NB4 (cell line): ENCODE measurements at places on chromosomes 6 and 20.

DNA sequence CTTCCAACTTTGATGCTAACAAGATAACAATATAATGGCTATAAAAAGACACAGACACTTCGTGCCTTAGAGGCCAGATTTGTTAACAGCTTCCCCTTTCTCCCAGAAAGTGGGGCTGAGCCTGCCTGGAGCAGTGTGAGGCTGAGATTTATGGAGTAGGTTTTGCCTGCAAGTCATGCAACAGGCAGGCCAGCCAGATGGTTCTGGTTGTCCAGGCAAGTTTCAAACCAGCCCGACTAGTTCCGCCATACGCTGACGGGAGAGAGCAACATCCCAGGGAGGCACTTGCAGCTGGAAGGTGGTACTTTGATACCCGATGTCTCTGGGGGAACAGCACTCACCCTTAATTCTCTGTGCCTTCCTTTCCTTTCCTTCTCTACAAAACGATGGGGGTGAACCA is 81.3 kb upstream of the NAA20 start:
- no peak for DNase-seq

GRCh38 chr6:5087389-5087788 is 2.2 kb downstream of the PPP1R3G start:
- peak; percentile 35 for DNase-seq

DNA sequence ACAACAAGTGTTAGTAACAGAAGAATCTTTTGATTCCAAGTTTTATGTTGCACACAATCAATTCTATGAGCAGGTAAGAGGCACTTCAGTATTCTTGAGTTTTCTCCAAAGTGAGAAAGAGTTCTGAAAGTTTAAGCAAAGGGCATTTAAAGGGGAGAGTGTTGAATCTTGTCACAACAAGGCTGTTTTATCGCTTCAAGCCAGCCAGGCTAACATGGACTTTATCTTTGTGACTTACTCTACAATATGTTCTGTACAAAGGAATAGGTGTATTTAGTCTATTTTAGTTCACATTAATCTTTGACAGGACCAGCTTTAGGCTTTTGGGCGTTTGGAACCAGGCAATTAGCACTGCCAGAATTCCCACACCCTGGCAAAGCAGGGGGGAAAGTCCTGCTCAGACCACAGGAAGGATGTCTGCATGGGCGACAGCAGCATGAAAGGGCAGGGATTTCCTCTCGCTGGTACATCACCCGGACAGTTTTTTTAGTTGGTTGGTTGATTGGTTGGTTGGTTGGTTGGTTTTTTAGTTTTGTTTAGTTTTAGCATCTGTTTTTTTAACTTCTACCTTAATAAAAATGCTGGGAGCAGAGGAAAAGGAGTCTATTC is 395.4 kb upstream of the SOX4 start:
- no peak for DNase-seq

DNA sequence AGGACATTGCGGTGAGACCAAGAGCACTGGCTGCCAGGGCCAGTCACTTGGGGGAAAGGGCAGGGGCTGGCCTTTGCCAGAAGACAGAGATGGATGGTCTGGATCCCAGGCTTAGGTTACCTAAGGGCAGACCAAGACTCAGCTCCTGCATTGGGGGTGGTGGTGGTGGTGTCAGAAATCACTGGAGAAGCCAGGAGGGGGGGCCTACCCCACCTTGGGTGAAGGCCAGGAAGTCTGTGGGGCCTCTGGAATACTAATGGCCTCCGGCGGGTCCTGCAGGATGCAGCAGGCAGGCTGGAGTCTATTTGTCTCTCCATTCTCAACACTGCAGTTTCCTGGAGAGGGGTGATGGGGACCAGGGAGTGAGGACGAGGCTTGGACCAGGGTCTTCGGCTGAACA is 32.8 kb downstream of the CD40 start:
- DNase-seq, result no peak

- DNase-seq, result no peak
These were observed 166.1 kb upstream of the OLIG3 start for GRCh38 chr6:137660296-137660731.

DNA sequence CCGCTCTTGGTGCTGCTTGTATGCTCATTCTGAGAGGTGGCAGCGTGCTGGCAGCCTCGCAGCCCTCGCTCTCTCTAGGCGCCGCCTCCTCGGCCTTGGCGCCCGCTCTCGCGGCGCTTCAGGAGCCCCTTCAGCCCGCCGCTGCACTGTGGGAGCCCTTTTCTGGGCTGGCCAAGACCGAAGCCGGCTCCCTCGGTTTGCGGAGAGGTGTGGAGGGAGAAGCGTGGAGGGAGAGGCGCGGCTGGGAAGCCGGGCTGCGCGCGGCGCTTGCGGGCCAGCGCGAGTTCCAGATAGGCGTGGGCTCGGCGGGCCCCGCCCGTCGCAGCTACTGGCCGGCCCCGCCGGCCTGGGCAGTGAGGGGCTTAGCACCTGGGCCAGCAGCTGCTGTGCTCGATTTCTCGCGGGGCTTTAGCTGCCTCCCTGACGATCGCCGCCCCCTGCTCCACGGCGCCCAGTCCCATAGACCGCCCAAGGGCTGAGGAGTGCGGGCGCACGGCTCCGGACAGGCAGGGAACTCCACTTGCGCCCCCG is 19.5 kb upstream of the FAM8A1 start:
- DNase-seq, result no peak

DNA sequence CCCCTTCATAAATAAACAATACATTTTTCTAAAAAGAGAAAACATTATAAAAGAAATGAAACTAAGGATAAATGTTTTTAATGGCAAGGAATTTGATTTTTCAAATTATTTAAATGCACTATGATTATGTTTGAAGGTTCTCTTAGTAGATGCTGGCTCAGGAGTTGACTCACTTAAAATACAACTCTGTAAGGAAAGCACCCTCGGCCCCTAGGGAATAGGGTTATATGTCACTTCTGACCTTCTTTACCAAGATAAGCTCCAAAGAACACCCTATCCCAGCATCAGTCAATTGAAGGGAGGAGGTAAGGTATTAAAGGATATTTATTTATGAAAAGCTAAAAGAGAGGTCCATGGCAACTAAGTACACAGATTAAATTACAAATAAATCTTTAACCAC is 6.8 kb downstream of the SNAP91 start:
- DNase-seq, result peak; percentile 55

DNA sequence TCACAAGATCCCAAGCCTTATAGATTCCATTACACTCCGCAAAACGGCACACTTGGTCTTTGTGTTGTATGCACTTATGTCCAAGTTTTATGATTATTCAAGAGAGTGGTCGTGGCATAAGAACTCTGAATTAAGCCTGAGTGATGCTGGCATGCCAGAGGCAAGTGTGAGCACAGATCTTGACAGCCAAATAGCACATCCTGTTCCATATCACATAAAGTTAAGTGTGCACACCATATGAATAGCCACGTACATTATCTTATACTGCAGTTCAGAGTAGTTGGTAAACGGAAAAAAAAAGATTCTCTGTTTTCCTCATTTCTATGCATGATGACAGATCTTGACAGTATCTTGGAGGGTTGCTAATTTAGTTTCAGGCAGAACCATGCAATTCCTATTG is 727.3 kb upstream of the FLRT3 start:
- DNase-seq, result no peak
